ENCODE measurements at places on chromosomes 2 and 18.

DNA sequence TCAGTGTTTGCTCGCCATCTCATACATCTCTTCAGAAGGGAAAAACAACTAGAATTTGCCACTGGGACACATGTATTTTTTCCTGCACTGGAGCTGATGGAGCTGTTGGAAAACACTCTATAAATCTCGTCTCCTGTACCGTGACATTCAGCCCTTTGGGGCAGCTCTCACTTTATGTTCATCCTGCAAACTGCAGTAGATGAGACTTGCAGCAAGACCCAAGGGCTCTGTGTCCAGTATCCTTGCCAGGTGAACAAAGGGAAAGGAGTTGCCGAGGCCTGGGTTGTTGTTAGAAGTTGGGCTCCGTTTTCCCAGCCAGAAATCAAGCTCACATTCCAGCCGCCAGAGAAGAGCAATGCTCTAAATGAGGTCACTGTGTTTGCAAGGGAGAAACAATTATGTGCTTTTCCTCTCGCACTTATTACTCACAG, 285.1 kb downstream of the SLC4A3 start:
- DNase-seq: no peak

DNA sequence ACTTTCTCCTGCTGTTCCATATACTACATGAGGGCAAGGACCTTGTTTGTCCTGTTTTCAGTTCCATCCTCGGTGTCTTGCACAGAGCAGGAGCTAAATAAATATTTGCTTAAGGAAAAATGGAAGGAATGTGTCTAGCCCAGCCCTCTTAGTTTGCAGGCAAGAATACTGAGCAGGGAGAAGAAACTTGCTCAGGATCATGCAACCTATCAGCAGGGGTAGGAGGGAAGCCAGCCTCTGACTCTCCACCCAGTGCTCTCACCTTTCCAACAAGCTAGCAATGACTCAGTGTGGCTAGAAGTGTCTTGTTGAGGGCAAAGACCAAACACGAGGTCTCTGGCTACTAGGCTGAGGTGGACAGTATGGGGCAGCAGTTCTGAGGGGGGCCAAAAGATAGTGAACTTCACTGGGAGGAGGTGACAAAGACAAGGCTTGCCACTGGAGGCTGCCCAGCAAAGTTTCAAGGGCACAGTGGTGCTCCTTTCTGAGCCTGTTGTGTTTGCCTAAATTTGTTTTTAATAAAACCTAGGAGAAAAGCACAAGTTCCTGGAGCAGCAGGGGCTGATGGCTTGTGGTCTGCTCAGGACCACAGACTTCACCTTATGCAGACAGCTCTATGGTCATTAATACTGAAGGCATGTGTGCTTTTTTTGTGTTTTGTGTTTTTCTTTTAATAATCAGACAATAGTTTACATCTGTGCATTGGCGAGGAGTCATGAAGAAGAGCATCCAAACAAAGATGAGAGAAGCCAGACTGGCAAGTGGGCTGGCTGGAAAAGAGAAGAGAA, 49.1 kb upstream of the CTAGE1 start:
- DNase-seq: no peak

DNA sequence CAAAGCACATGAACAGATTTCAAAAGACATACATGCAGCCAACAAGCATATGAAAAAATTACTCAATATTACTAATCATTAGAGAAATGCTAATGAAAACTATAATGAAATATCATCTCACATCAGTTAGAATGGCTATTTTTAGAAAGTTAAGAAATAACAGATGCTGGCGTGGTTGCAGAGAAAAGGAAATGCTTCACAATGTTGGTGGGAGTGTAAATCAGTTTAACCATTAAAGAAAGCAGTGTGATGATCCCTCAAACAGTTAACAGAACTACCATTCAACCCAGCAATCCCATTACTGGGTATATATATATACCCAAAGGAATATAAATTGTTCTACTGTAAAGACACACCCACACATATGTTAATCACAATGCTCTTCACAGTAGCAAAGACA, 117.7 kb upstream of the SETBP1 start:
- no peak for DNase-seq

DNA sequence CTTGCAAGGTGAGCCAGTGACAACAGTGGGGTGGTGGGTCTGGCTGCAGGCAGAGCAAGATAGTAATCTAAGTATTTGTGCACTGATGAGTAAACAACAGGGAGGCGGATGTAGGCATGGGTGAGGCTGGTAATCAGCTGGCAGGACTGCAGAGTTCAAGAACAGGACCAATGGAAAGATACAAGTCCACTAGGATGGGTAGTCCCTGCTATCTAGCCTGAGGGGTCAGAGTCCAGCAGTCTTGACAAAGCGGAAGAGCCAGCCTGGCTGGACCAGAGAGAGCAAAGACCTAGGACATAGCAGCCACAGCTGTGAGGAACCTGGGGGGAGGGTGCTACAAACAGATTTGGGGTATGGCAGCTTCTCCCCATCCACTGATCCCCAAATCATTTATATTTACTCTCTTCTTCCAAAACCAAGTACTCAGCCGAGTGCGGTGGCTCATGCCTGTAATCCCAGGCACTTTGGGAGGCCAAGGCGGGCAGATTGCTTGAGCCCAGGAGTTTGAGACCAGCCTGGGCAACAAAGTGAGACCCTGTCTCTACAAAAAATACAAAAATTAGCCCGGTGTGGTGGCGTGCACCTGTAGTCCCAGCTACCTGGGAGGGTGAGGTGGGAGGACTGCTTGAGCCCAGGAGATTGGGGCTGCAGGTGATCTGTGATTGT, 25.9 kb downstream of the VIL1 start:
- DNase-seq: no peak

DNA sequence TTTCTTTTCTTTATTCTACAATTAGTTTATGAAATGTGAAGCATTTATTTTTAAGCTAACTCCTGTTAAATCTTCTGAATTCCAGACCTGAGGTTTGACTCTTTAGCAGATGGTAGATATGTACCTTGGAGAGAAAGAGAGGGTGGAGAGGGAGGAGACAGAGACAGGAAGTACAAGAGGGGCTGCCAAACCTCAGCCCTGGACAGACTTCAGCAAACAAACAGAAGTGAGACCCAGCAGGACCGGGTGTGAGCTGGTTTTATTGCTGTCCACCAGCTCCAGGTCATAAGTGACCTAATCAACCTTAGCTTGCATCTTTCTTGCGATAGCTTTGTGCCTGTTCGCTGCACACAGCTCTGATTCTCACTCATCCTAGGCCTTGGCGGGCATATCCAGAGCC, 168.6 kb downstream of the CNTNAP5 start:
- no peak for DNase-seq

DNA sequence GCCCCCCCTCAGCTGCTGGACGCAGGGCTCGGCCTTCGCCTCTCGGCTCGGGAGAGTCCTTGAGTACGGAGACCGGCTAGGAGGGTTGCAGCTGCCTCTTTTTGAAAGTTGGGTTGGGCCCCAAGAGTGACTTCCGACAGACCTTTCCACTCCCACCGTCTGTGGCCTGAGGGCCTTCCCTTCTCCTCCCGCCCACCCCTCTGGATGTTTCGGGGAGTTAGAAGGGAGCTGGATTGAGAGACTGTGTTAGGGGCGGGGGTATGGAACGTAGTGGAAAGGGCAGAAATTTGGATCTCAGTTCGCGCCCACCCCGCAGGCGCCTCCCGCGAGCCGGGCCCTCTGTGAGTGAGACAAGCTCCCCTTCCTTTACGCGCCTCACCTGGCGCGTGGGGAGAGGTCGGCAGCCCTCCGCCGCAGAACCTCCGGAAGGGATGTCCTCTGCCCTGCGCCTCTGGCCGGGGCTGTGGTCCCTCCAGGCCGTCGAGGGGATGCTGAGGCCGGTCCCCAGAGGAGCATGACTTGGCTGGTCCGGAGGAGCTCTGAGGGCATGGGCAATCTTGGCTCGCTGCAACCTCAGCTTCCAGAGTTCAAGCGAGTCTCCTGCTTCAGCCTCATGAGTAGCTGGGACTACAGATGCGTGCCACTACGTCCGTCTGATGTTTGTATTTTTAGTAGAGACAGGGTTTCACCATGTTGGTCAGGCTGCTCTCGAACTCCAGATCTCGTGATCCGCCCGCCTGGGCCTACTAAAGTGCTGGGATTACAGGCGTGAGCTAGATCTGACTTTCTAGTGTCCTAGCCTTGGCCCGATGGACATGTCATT, 15.9 kb downstream of the C2orf74 start:
- DNase-seq: no peak

GRCh38 chr2:317501-318424, 29.9 kb upstream of the ALKAL2 start:
- DNase-seq: no peak

GRCh38 chr2:239935789-239936758, 89.1 kb downstream of the NDUFA10 start:
- DNase-seq: no peak
